ENCODE measurements at places on chromosomes 7 and 10.

DNA sequence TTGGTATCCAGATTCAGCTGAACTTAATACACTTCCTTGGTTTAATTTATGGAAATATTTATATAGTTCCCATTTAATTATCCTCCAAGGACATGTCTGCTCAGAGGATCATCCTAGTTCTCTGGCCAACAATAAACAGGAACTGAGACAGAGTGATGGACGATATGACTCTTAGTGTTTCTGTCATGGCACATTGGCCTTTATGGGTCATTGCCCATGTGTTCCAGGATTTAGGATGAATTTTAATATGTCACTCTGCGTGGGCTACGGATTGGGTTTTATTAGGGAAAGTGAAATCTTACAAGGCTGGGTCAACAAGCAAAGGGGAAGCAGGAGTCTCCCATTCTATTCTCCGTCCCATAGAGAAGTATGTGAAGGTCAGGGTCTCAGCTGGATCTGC is 18.8 kb upstream of the TNPO3 start:
- DNase-seq, result no peak

GRCh38 chr7:121271916-121272315 is 56.9 kb upstream of the WNT16 start:
- DNase-seq, result no peak

DNA sequence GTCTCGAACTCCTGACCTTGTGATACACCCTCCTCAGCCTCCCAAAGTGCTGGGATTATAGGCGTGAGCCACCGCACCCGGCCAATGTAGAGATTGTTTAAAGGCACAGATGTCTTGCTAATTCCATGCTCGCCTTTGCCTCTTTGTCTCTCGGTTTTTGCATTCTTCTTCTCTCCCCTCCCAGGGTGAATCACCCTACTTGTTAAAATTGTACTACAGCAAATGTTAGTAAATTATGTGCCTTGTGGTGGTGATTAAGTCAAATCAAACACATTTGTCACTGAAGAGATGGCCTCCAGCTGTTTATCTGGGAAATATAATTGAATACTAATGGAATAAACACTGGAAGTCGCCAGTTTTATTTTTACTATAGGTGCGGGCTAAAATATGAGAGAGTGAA is 384.4 kb upstream of the AUTS2 start:
- no peak for DNase-seq

GRCh38 chr10:95815701-95816240 is 59.8 kb downstream of the ENTPD1 start:
- DNase-seq, result no peak

DNA sequence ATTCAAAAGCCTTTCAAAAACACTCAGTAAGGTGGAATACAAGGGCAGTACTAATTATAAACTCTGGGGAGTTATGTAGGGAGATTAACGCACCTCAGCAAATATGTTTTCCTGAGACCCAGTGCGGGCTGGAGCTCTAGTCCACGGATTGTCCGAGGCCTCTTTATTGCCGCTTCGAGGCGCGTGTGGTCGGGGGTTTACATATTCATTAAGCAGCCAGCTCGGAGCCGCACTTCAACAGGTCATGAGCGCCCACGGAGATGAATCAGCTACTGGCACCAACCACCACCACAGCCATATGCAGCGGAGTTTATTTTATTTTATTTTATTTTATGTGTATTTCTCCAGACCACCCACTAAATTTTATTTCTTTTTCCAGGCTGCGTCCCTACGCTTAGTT is 195.9 kb upstream of the ADARB2 start:
- no peak for DNase-seq

DNA sequence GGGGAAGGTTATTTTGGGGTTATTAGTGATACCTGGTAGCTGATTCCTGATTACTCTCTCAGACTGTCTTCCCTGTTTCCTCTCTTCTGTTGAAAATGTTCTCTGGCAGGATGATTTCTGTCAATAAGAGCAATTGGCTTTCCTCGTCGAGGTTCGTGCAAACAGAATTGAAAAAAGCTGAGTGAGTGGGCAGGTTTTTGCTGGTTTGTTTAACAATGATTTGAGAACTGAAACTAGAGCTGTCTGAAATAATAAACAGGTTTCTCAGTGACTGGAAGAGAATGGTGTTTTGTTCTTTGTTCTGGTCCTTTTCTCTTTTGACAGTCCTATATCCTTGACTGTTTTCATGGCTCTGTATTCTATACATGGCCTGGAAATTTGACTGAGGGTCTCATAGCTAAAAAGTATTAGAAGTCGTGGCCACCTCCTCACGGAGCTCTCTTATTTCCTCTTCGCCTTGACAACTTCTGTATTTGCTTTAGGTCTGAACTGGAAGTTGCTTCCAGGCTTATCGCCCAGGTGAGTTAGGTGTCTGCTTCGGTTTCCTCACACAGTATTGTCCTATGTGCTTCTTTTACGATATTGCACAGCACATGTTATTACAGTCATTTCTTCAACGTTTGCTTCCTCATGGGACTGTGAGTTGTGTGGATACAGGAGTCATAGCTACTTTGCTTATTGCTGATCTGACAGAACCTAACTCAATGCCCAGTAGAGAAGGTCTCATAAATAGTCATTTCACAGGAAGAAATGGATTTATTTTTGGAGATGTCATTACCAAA is 403.6 kb downstream of the NRG3 start:
- DNase-seq, result no peak

DNA sequence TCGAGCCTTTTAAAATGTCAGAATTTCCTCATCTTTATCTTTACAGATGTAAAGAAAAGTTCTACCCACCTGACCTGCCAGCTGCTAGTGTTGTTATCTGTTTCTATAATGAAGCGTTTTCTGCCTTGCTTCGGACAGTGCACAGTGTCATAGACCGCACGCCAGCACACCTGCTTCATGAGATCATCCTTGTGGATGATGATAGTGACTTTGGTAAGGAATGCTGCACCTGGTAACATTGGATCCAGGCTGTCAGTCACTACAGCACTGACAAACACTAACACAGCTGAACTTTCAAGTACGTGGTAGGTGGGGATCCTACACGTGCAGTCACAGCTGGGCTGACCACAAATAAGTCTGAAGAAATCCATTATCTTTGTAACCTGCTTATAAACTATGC is 77.6 kb downstream of the GALNT11 start:
- no peak for DNase-seq

DNA sequence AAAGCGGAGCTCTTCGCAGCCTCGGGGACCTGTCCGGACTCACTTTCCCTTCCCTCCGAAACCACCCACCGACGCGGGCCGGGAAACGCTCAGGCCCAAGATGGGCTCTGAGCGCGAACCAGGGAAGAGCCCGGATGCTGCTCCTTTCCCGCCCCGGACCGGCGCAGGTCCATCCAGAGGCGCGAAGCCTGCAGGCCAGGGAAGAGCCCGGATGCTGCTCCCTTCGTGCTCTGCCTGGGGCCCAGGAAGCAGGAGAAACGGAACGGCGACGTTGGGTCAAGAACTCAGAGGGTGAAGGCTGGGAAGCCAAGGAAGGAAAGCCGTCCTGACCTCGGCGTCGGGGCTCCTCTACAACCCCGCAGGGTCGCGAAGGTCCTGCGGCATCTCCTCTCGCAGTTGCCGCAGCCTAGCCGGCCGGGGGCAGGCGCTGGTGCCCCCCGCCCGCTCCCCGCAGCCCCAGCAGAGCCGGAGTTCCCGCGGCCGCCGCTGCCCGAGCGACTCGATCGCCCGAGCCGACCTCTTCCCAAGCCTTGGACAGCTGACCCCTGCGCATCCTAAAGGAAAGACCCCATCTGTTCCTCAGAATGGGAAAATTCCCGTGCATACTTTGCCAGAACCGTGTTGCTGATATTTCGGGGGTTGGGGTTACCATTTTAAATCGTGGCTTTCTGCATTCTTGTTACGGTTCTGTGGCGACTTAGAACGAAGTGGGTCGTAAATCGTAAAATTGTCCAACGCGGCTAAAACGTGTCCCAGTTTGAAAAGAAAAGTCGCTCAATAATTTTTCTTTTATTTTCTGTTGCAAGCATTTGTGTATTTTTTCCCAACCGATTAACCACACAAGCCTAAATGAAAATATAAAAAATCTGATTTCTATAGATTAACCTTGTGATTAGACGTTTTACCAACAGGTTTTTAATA is 7.5 kb downstream of the HOXA1 start:
- no peak for DNase-seq

DNA sequence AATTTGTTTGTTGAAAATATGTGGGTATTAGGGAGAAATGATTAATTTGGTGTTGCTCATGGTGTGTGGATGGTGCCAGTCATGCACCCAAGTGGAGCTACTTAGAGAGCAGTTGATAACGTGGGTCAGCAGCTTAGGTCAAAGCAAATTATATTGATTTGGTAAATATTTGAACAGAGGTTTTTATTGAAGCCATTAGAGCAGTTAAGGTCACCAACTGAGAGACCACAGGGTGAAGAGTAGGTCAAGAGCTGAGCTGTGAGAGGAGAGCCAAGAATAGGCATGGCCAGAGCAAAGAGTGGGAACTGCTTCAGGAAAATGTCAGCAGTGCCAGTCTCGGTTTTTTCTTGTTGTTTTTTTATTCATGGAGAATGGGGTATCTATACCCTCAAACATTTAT is 97.9 kb downstream of the TMEM168 start:
- DNase-seq, result no peak

DNA sequence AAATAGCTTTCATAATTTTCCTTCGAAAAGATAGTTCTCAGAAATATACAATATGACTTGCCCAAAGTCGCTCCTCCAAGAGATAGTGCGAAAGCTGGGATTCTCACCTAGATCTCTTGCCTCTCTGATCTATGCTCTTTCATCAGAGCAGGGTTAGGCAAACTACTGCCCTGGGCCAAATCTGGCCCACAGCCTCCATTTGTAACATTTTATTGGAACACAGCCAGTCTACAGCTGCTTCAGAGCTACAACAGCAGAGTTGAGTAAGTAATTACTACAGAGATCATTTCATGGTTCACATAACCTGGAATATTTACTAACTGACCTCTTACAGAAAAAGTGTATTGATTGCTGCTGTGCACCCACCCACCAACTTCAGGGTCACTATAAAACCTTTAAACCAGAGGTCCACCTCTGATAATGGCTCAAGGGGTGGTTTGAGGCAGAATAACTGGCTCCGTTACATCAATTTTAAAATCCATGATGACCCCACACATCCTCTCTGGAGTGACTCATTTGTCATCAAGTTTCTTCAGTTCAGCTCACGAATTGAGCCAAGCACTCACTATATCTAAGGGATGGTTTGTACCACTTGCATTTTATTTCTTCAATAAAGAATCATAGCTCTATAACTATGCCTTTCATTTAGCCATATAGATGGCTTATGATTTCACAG is 1019.0 kb downstream of the XPNPEP1 start:
- no peak for DNase-seq

DNA sequence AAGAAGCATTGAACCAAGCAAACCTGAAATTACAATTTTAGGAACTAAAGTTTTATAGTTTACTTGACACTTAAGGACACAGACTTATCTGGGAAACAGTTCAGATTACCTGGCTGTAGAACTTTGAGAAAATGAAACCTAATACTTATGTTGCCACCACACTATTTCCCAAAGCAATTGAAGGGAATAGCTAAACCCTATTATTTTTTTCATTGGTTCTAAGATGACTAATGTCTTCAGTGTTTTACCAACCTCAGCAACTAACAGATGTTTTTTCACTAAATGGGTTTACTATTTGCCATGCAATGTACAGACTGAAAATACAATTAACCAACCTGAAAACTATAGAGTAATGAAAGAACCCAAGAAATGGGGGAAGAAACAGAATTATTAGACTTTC is 689.6 kb downstream of the SORCS1 start:
- no peak for DNase-seq

DNA sequence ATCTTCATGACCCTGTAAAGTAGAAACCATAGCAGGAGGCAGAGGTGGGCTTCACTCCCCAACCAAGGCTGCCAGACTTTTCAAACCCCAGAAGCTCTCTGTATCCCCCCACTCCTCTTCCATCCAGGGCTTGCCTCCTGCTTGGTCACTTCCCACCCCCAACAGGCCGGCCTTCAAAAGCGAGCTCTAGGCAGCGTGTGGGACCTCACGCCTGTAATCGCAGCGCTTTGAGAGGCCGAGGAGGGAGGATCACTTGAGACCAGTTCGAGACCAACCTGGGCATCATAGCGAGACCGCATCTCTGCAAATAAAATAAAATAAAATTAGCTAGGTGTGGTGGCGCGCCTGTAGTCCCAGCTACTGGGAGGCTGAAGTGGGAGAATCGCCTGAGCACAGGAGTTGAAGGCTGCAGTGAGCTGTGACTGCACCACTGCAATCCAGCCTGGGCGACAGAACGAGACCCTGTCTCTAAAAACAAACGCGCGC is 743 bp upstream of the POR start:
- no peak for DNase-seq

DNA sequence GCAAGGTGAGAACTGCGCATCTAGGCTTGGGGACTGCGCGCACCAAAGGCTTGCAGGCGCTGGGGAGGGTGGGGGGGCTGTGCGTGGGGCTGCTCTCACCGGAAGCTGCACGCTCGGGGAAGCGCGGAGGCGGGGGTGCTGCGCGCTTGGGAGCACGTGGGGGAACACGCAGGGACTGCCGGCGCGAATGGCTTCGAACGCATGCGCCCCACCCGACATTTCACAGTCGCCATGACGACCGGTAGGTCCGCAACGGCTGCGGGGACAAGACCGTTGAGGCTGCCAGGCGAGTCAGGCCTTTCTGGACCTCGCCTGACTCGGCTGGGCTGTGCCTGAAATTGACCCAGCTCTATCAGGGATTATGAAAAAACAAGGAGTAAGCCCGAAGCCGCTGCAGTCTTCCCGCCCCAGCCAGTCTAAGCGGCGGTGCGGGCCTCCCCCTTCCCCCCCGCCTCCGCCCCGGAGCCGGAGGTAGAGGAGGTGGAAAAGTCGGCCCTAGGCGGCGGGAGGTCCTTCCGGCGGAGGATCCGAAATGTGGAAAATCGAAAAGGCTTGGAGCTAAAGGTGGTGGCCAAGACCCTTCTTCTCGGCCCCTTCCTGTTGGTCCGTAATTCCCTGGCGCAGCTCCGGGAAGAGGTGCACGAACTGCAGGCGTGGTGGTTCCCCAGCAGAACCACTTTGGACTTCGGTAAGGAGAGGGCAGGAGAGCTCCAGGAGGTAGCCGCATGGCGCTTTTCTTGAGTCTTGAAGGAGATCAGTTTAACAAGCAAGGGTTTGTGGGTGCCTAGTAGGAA is 34.9 kb upstream of the STEAP1 start:
- no peak for DNase-seq

DNA sequence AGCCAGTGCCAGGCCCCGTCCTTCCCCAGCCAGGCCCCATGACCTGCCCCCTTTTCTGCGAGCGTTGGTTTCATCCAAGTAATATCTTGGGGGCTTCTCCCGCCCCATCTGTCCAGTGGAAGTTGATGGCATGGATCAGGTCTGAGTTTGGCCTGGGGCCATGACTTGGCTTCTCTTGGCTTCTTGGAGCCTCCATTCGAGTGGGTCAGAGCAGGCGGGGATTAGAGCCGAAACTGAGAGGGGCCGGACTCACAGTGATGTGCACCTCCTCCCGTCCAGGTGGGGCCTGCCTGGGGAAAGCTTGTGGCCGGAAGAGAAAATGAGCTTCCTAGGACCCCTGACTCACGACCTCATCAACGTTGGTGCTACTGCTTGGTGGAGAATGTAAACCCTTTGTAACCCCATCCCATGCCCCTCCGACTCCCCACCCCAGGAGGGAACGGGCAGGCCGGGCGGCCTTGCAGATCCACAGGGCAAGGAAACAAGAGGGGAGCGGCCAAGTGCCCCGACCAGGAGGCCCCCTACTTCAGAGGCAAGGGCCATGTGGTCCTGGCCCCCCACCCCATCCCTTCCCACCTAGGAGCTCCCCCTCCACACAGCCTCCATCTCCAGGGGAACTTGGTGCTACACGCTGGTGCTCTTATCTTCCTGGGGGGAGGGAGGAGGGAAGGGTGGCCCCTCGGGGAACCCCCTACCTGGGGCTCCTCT is 15.1 kb upstream of the LIMK1 start:
- no peak for DNase-seq
